ENCODE measurements at places on chromosomes 2 and 18. TPM values are rescaled to one million over a fixed set of nuclear protein-coding genes. Genes with fewer than 3 reads are reported as not detected.

CTDP1 gene
- total RNA-seq = 39.1 TPM

SH3YL1 gene
- 13.1 TPM for total RNA-seq

GALNT14 gene
- total RNA-seq = 4.2 TPM

CD8A gene
- not detected for total RNA-seq

GRB14 gene
- 6.0 TPM for total RNA-seq

BMP10 gene
- not detected for total RNA-seq

PLCL1 gene
- total RNA-seq = 0.22 TPM

ALPG gene
- 0.89 TPM for total RNA-seq

MC5R gene
- not detected for total RNA-seq

STPG4 gene
- not detected for total RNA-seq

NAT8 gene
- not detected for total RNA-seq

SERPINB5 gene
- 0.07 TPM for total RNA-seq

UGT1A10 gene
- total RNA-seq = not detected

HOXD4 gene
- total RNA-seq = not detected

TNFAIP6 gene
- 0.28 TPM for total RNA-seq

DES gene
- total RNA-seq = 18.8 TPM

PTH2R gene
- total RNA-seq = 0.03 TPM

TMEM182 gene
- 1.8 TPM for total RNA-seq

MALL gene
- total RNA-seq = 5.1 TPM

C2orf74 gene
- 6.5 TPM for total RNA-seq
